ENCODE measurements at places on chromosomes 7 and 10. TPM values are rescaled to one million over a fixed set of nuclear protein-coding genes. Genes with fewer than 3 reads are reported as not detected.

- peaks cover 30% of the 10 kb centered on the region for H3K36me3 ChIP-seq
- no peak for DNase-seq
- no peaks in the 10 kb centered on the region for H3K4me1 ChIP-seq
- no peaks in the 10 kb centered on the region for H3K27me3 ChIP-seq
- no peak overlapping the region for H3K4me3 ChIP-seq
These were observed 38.5 kb downstream of the BNIP3 start for GRCh38 chr10:131943021-131943814.

GRCh38 chr10:116487522-116488430, 58.0 kb upstream of the PNLIP start:
- H3K27ac ChIP-seq = no peak overlapping the region
- no peaks in the 10 kb centered on the region for H3K36me3 ChIP-seq
- no peaks in the 10 kb centered on the region for H3K27me3 ChIP-seq
- H3K4me3 ChIP-seq = no peak overlapping the region

DNA sequence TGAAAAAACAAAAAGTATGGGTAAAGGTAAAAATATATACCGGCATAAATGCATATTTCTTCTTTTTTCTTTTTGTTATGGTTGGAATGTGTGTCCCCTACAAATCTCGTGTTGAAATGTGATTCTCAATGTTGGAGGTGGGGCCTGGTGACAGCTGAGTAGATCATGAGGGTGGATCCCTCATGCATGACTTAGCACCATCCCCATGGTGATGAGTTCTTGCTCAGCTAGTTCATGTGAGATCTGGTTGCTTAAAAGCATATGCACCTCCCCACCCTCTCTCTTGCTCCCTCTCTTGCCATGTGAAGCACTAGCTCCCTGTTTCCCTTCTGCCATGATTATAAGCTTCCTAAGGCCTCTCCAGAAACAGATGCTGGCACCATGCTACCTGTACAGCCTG, 93.3 kb downstream of the HYCC1 start:
- H3K4me3 ChIP-seq = no peak overlapping the region
- H3K4me1 ChIP-seq = no peaks in the 10 kb centered on the region
- no peaks in the 10 kb centered on the region for H3K36me3 ChIP-seq
- H3K27me3 ChIP-seq = no peaks in the 10 kb centered on the region
- no peak overlapping the region for H3K27ac ChIP-seq

- no peaks in the 10 kb centered on the region for H3K27me3 ChIP-seq
- no peak overlapping the region for H3K4me3 ChIP-seq
- no peak for DNase-seq
- no peaks in the 10 kb centered on the region for H3K36me3 ChIP-seq
- H3K4me1 ChIP-seq = no peaks in the 10 kb centered on the region
These were observed 60.4 kb downstream of the TPST1 start for GRCh38 chr7:66265566-66265965.

- H3K27ac ChIP-seq = no peak overlapping the region
- DNase-seq = no peak
- H3K4me1 ChIP-seq = peaks cover 11% of the 10 kb centered on the region
- no peak overlapping the region for H3K4me3 ChIP-seq
- H3K36me3 ChIP-seq = no peaks in the 10 kb centered on the region
These were observed 19.4 kb downstream of the MKLN1 start for GRCh38 chr7:131346885-131347592.

DNA sequence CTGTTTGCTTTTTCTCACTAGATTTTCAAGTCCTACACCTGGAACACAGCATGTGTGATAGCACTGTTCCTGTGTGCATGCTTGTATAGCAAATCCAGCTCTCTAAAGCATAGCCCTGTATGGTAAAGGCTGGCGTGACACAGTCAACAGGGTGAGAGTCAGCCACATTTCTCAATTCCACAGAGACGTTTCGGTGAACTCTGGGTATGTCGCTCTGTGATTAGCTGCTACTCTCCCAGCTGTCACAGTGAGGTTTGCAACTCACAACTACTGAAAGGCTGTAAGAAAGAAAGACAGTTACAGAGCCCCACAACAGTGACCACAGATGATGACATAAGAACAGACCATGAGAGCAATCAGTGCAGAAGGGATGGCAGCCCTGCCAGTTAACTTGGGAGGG, 170.6 kb upstream of the IMMP2L start:
- DNase-seq = no peak
- no peak overlapping the region for H3K27ac ChIP-seq
- H3K27me3 ChIP-seq = no peaks in the 10 kb centered on the region
- H3K4me3 ChIP-seq = no peak overlapping the region

- H3K27me3 ChIP-seq = peaks cover 17% of the 10 kb centered on the region
- H3K4me1 ChIP-seq = peaks cover 17% of the 10 kb centered on the region
- no peak overlapping the region for H3K27ac ChIP-seq
- no peak for DNase-seq
- H3K36me3 ChIP-seq = no peaks in the 10 kb centered on the region
These were observed 167.7 kb upstream of the TNRC18 start for GRCh38 chr7:5591278-5591874.

DNA sequence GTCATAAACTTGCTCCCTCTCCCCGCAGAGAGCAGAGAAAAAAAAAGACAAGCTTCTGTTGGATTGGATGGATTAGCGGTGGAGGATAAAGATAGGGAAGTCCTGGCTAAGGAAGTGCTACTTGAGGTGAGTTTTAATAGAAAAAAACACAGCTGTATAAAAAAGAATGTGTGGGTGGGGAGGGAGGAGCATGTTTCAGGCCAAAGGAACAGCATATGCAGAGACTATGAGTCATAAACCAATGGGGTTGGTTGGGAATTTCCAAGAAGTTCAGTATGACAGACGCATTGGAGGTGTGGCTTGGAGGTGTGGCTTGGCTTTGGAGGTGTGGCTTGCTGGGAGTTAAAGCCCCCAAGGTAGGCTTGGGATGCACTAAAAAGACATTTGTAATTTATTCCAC, 103.0 kb upstream of the LSM8 start:
- no peak for DNase-seq
- H3K4me3 ChIP-seq = no peak overlapping the region
- H3K27ac ChIP-seq = no peak overlapping the region
- no peaks in the 10 kb centered on the region for H3K27me3 ChIP-seq

- no peak overlapping the region for H3K4me3 ChIP-seq
- peaks cover 20% of the 10 kb centered on the region for H3K4me1 ChIP-seq
- H3K36me3 ChIP-seq = no peaks in the 10 kb centered on the region
These were observed 17.5 kb downstream of the HKDC1 start for GRCh38 chr10:69237528-69238159.

DNA sequence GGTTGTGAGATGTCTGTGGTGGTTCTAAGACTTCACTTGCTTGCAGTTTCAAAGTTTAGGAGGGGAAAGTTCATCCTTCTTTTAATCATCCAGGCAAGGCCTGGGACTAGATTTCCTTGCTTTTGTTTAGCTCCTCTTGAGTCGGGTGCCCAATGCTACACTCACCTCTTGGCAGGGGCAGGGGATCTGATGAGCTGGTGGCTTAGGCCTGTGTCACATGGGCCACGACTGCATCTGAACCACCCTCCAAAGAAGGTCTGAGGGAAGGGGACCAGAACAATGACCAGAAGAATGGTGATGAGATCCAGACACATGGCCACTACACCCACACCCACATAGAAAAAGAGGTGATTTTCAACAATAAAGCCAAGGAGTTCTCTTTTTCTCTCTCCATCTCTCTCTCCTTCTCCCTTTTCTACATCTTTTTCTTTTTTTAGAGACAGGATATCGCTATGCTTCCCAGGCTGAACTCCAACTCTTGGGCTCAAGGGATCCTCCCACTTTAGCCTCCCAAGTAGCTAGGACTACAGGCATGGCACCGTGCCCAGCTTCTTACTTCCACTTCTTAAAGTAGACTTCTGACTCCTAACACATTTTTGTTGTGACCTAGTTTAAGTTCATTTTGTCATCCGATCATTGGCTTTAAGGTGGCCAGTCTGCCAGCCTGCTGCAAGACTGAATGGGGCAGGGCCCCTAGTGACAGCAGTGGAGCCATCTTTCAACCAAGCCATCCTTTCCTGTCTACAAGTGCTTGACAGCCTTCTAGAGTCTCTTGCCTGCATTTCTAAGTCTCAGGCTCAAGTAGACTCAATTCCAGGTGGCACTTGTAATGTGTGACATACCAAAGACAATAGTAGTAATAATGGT, 350.9 kb downstream of the RNLS start:
- H3K36me3 ChIP-seq = no peaks in the 10 kb centered on the region
- no peak overlapping the region for H3K4me3 ChIP-seq
- H3K27ac ChIP-seq = no peak overlapping the region
- H3K27me3 ChIP-seq = no peaks in the 10 kb centered on the region

DNA sequence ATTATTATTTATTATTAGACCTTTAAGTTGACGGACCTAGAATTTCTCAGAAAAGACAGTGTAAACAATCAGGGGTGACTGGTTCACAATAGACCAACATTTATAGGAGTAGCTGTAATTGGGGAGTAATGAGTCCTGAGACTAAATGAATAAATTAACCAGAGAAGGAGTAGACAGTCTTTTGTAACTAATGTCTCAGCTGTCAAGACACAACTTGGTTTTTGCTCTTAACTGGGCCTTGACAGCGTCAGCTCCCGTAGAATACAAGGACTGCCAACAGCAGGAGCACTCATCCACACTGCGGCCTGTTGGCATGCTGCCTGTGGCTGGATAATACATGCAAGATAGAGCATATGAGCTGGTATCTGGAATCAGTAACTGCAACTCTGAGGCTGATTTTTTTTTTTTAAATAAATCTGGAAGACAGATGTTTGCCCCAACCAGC, 123.9 kb downstream of the CACNA2D1 start:
- no peaks in the 10 kb centered on the region for H3K36me3 ChIP-seq
- DNase-seq = no peak
- H3K27me3 ChIP-seq = no peaks in the 10 kb centered on the region
- no peak overlapping the region for H3K4me3 ChIP-seq

DNA sequence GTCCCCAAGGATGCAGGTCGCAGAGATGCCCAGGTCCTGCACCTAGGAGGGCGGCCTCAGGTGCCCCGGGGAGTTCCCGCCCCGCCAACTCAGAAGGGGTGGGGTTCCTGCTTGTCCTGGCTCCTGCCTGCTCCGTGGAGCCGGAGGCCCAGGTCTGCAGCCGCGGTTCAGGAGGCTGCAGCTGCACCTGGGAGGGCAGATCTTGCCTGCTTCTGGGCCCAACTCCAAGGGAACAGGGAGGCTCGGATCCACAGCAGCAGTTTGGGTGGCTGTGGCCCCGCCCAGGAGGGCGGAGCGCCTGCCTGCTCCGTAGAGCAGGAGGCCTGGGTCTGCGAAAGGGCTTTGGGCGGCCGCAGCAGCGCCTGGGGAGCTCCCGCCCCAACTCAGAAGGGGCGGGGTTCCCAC, 108.2 kb upstream of the EGR2 start:
- H3K27ac ChIP-seq = no peak overlapping the region
- no peak for DNase-seq
- no peak overlapping the region for H3K4me3 ChIP-seq
- H3K4me1 ChIP-seq = no peaks in the 10 kb centered on the region

GRCh38 chr10:21604651-21605050, 70.6 kb downstream of the MLLT10 start:
- no peaks in the 10 kb centered on the region for H3K27me3 ChIP-seq
- H3K27ac ChIP-seq = no peak overlapping the region
- no peak for DNase-seq
- no peak overlapping the region for H3K4me3 ChIP-seq
- H3K36me3 ChIP-seq = peaks cover 12% of the 10 kb centered on the region

- DNase-seq = no peak
- H3K4me3 ChIP-seq = no peak overlapping the region
- H3K36me3 ChIP-seq = no peaks in the 10 kb centered on the region
- no peak overlapping the region for H3K27ac ChIP-seq
These were observed 61.1 kb downstream of the GNAT3 start for GRCh38 chr7:80450621-80451308.

DNA sequence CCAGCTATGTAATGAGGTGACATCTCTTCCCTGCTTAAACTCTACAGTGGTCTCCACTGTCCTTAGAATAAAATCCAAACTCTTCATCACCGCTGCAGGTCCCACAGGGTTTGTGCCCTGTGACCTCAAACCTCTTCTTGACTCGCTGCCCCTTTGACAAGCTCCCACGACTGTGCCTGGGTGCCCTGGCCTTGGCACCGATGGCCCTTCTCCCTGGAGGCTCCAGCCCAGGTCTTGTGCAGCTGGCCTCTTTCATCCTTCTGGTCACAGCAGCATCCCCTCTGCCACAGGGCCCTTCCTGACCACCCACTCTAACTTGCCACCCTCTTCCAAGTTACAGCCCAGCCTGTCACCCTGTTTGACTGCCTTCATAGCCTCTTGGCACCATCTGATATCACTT, 108.2 kb downstream of the DLG5 start:
- no peaks in the 10 kb centered on the region for H3K4me1 ChIP-seq
- no peaks in the 10 kb centered on the region for H3K27me3 ChIP-seq
- no peak overlapping the region for H3K4me3 ChIP-seq
- H3K36me3 ChIP-seq = no peaks in the 10 kb centered on the region
- DNase-seq = no peak

Gene TMEM130
- total RNA-seq = not detected

Gene LRRN3
- 101 TPM for total RNA-seq

Gene FAM25A
- total RNA-seq = not detected

Gene HOXA13
- not detected for total RNA-seq

Gene SPDYE1
- total RNA-seq = not detected

Gene NT5C3A
- 31.5 TPM for total RNA-seq

Gene CHST15
- 0.24 TPM for total RNA-seq

Gene DNAJC12
- 12.7 TPM for total RNA-seq

Gene PNLIPRP3
- total RNA-seq = not detected

Gene ELOVL3
- not detected for total RNA-seq

Gene TDRD1
- 0.16 TPM for total RNA-seq

Gene COL26A1
- total RNA-seq = not detected

Gene ADAP1
- total RNA-seq = 77.3 TPM

Gene GPR37
- not detected for total RNA-seq

Measured in CD8-positive, alpha-beta memory T cell (primary cell).